ENCODE measurements at places on chromosomes 11 and 22.

DNA sequence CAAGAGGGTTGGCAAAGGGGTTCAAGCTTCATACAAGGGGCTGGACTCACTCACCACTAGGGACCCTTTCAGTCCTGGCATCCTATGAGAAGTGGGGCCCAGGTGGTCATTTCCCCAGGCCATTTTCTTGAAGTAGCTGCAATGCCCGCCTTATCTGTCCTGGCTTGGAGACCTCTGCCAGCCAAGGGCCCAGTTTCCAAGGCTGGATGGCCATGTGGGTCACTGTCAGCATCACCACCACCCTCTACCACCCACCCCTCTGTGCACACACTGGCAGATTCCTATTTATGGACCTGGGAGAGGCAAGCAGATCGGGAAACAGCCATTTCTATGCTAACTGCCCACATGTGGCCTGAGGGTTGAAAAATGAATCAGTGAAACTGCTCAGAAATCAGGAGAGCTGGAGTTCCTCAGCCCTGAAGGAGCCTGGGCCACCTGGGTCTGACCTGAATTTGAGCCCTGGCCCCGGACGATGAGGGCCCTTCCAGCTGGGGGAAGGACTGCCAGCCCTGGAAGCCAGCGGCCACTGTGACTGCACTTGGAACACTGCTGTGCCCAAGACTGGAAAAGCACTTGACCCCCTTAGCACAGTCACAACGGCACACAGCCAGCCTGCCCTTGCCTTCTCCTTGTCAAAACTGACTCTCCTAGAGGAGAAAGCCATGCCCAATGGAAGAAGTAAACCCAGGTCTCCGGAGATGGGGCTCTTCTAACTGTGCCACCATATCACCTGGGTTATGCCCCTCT lies 442.2 kb downstream of the BUD13 start:
- DNase-seq: no peak

- no peak for DNase-seq
These were observed 102.1 kb downstream of the MN1 start for GRCh38 chr22:27699383-27700019.

DNA sequence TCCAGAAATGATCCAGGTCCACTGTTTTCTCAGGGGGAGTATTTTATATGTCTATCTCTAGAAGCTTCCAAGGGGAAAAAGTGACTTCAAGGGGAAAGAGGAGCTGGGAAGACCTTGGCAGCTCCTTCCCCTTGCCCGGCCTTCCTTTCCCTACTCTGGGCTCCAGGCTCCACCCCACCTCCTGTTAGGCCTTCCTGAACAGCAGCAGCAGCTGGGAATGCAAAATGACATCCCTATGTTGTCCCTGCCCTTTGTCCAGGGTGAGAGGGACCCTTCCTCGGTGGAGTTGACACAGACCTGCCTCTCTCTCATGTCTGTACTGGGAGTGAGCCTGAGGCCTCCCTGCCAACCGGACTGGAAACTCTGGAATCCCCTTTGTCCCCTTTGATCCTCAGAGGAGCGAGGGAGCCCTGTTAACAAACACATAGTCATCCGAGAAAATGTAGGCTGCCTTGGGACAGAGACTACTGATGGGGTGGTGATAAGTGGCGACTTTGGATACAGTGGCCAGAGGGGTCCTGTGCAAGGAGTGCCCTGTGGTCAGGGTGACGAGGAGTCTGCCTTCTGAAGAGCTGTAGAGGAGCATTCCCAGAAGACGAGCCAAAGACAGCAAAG lies 9.0 kb upstream of the MALAT1 start:
- peak; percentile 20 for DNase-seq

DNA sequence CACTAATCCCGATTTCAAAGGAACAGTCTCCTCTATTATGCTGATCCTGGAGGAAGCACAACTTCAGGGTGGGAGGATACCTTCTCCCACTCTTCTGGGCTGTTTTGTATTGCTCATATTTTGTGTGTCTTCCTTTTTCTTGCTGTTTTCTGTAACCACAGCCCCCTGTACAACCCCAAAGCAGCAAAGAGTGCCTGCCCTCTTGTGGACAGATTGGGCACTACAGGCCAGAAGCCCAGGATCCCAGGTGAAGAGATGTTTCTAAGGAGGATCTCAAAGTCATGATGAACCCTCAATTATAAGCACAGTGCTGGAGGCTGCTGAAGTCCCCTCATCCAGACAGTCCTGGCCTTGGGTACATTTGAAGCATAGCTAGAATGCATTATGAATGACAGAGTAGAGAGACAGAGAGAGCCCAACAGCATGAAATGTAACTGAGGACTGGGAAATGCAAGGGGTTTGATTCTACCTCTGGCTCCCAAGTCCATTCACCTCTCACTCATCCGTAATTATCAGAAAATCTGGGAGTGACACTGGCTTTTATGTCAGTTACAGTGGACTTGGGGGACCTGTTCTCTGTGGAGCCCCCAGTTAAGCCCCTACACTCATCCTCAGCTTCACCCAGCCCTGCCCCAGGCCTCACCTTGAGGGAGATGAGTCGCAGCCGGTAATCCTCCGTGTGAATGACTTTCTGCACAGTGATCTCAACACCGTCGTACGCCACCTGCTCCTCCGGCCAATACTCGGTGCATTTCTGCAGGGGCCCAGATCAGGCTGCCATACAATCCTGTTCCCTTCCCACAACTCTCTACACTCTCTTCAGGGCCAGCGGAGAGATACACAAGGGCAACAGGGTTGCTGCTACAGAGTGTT lies 6.2 kb upstream of the IGSF22 start:
- peak; percentile 51 for DNase-seq

DNA sequence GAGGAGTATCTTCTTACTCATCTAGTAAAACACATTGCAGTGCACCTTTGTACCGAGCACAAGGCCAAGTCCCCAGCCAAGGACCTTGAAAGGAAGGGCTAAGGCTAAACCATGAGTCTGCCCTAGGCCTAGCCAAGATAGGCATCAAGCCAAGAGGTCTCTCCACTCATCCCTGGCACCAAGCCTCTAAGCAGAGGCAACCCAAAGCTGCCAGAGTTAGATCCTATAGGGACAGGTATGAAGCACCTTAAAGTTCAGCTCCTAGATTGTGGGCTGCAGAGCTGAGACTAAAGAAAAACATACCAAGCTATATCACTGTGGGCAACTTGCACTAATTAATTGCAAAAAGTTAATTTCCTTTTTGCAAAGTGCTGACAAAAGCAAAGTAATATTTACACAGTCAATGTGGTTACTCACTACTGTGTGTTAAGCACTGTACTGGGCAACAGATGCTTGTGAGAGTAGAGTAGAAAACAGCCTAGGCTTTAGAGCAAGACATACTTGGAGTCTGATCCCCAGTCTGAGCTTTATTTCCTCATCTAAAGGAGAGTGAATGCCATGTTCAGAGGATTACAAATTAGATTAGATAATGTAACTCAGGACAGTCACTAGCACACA lies 7.2 kb downstream of the COA4 start:
- DNase-seq: peak; percentile 73
